Foreskin melanocyte (primary cell): ENCODE measurements at places on chromosomes 16 and 17.
A peak's percentile ranks its signal among the peaks of the same experiment; 100 is the strongest.

DNA sequence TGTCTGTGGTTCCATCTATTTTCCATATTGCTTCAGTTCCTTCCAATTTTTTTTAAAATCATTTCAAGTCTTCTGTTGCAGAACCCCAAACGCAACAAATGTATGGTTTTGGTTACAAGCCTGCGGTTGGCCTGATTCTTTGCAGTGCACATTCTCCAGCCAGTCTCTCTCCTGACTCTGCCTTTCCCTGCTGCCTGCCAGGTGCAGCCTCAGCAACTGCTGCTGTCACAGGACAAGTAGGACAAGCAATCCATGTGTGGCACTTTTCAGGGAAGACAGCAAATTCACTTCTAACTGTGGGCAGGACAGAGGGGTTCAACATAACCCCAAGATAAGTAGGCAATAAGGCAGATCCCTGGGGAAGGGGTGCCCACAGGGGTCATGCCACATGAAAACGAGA is 24.2 kb downstream of the EMP2 start:
- DNase-seq = no peak

DNA sequence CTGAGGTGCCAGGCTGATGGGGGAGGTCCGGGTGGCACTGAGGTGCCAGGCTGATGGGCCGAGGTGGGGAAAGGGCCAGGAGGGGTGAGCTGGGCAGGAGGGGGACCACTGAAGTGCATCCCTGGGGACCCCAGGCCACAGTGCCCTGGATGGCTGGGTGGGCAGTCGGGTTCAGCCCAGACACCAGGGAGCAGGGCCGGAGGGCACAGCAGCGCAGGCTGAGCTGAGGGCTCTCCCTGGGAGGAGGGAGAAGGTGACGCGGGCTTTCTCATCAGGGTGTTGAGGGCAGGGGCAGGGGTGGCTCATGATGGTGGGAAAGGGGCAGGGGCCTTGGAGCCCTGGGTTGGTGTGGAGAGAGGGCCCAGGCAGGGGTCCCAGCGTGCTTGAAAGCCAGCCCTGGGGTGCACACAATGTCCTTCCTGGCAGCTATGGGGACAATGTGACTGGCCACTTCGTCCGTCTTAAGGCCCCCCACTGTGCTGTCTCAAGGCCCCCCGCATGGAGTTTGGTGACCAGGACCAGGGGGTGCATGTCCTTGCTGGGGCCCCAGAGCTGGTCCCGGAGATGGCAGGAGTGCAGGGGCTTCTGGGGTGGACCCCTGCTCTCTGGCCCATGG is 16.0 kb downstream of the CD7 start:
- no peak for DNase-seq

DNA sequence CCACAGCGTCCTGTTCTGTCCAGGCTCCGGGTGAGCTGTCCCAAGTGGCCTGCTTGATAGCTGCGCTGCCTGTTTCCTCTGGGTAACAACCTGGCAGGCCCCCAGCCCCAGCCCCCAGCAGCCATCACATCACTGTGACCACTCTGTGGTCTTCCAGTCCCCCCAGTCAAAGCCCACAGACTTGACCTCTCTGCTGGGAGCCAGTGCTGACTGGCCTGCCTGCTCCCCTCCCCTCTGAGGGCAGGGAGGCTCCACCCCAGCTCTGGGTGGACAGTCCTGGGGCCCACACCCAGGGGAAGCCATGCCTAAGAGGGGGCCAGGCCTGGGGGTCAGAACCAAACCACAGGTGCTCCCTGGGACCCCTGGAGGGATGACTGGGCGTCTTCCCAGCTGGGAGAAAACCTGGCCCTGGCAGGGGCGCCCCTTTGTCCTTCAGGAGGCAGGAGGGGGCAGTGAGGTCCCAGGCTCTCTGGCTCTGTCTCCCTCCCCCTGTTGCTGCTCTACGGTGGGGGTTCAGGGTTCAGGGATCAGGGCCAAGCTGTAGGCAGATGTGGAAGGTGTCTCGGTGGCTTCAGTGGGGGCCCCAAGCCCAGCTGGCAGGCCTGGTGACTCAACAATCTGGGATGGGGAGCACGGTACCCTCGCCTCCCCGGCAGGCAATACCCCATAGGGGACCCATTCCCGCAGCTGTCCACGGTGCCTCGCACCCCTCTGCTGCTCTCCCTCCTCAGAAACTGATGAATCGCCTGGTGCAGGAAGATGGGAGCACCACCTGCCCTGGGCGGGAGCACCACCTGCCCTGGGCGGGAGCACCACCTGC is 1.8 kb upstream of the SLC16A3 start:
- no peak for DNase-seq

- no peak for DNase-seq
These were observed 8.2 kb upstream of the CMIP start for GRCh38 chr16:81436386-81436785.

- no peak for DNase-seq
These were observed 8.9 kb upstream of the TMEM132E start for GRCh38 chr17:34570506-34570905.

- no peak for DNase-seq
These were observed 873.5 kb upstream of the EEF2KMT start for GRCh38 chr16:5971106-5971505.

DNA sequence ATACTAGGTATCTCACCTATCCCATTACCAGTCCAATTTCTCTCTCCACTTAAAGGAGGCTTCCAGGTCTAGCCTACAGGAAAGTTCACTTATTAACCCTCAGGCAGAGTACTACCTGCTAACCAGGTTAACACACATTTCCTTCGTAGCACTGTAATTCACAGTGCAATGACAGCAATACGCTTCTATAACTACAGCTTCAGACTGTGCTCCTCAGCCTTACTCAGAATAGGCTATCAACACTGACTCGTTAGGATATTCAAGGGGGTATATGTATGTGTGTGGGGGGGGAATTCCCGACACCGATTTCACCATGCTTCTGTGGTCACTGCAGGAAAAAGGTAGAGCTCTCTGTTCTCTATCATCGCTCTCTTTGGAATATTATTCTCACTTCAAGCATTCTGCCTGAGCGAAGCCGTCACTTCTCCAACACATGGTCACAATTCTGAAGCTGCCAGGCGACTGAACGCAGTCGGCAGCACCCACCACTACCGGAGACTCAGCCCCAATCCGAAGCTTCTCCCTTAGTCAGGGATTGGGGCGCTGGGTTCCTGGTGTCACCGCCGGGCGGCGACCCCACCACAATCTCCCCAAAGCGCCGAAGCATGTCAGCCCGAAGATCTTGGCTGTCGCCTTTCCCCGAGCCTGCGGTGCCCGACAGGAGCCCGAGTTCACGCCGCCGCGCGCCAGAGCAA is 618 bp downstream of the GGA3 start:
- no peak for DNase-seq

DNA sequence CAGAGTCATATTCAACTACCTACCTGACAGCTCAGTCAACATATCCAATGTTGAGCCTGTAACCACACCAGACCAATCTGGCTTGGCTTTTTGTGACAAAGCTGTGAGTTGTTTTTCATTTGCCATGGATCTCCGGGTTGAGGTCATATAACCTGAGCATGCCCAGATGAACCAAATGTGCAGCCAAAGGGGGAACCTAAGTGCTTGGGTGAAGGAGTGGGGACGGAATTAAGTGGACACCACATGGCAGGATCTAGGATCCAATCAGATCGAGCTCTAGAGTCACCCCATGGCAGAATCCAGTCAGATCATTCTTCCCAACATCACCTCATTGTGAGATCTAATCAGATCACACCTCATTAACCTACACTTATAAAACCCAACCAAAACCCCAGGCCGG is 258.6 kb downstream of the PHKB start:
- no peak for DNase-seq

DNA sequence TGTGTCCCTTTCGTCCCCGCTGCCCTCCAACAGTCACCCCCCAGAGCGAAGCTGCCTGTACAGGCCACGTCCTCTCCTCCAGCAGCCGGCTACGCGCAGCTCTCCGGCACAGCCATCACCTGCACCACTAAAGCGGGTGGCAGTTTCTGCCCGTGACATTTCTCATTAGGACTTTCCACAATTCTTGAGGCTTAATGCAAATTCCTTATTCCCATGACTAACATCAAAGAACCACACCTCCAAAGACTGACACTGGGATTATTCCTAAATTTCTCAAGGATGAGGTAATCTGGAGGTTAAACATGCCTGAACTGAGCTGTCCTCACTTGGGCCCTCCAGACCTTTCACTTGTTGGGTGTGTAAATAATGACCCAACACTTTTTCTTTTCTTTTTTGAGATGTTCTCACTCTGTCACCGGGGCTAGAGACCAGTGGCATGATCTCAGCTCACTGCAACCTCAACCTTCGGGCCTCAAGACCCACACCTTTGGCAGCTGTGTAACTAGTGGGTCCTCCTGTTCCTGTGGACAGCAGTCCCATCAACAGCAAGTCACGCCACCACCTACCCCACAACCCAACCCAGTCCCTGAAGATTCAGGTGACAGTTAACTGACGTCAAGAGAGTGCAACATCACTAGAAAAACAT is 11.7 kb downstream of the ANKRD11 start:
- no peak for DNase-seq

GRCh38 chr16:27408602-27409031 is 6.6 kb downstream of the IL21R start:
- no peak for DNase-seq

DNA sequence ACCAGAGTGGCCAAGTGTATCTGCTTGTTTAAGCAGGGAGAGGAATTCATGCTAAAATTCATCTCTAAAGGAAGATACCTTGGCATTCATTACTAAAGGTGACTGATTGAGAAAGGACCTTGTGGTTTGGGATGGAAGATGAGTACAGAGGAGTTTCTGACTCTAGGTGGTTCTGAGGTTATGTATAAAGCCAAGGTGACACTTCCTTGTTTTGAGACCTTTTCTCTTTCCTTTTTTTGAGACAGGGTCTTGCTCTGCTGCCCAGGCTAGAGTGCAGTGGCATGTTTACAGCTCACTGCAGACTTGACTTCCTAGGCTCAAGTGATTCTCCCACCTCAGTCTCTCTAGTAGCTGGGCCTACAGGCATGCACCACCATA is 9.1 kb downstream of the ABHD15 start:
- no peak for DNase-seq

GRCh38 chr16:89323120-89323960 is 105.8 kb downstream of the ZNF778 start:
- DNase-seq = peak; percentile 35
